ENCODE measurements at places on chromosomes 1 and 21.

DNA sequence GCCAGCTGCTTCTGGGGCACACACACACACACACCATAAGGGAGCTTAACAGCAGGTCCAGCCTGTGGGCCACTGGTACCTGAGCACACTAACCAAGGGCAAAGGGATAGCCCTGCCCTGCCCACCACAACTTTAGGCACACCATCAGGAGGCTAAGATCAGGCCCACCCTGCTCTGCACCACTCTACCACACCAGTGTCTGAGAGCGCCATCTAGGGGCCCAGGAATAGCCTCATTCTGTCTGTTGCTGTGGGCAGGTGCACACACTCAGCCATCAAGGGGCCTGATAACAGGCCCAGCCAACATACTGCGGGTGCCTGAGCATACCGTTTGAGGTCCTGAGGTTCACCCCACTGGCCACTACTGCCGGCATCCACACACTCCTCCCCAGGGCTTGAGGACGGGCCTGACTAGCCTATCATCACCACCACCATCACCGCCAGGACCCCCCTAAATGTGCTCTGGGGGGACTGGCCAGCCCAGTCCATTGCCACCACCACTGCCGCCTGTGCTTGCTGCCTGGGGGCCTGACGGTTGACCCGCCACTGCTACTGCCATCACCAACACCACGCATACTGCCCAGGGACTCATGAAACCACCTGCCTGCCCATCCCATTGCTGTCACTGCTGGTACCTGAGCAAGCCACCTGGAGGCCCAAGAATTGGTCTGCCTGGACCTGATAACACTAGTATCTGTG lies 31.3 kb downstream of the NSL1 start:
- DNase-seq, result no peak

DNA sequence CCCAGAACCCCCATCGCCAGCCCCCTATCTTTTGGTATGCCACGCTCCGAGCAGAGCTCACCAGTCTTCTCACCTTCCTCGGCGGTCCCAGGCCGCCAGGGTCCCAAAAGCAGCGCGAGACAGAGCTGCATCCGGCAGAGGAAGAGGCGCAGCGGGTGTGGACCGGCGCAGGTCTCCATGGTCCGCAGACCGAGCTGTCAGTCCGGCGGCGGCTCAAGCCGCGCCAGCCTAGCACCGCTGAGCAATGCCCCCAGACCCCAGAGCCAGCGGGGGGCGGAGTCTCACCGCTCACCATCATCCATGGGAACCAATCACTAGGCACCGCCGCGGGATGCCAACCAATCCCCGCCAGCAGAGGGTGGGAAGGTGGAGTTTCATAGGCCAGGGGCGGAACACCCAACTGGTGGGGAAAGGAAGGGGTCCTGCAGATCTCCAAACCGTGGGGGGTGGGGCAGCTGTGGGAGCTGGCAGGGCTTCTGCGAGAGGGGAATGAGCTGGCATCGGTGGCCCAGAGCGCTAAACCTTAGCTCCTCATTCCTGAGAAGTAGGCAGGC lies at the start of gene EPHA10:
Gene EPHA10, minus strand, starts transcription at position 233 of the 554 bp plus-strand sequence. Its CDS starts 54 bp downstream, at position 179.
- no peak for DNase-seq

DNA sequence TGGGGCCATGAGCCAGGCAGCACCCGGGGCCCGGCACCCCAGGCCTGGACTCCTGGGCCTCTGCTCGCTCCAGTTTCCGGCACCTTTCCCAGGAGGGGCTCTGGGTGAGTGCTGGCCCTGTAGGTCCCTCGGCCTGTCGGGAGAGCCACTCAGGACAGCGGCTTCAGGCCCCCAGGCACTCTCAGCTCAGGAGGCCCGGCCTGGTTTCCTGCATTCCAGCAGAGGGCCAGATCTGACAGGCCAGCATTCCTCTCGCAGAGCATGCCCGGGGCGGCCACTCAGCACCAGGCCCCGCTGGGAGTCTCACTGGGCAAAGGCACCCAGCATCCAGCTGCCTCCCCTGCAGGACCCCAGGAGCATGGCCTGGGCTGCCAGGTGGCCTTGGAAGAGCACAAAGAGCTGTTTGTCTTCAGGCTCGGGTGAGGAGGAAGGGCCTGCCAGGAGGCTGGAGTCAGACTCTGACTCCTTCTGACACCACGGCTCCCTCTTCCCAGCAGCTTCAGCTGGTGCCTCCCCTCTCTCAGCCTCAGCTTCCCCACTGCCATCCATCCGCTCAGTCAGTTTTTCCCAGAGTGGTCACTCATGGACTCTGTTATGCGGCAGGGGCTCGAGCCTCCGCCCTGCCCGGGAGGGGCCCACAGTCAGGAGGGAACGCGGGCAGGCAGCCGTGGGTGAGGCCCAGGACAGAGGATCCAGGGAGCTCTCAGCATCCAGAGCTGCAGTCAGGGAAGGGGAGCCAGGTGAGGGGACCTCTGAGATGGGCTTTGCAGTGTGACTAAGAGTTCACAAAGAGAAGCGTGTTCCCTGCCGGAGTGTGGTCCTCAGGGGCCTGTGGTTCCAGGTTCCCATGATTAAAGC lies 51.7 kb downstream of the WNT9A start:
- no peak for DNase-seq

DNA sequence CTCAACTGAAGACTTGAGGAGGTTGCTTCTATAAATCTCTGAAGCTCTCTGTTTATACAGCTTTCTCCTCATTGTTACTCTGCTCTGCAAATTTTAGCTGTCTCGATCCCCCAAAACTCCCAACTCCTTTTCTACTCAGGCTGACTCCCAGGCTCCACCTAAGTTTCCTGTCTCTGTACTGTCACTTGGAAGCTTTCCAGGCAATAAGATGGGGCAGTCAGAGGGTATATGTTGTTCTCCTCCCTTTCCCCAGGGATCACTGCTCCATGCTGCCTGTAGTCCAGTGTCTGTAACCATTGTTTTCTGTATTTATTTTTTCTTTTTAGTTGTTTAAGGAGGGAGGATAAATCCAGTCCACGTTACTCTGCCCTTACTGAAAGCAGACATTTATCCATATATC lies 13.4 kb downstream of the TSNAX start:
- DNase-seq, result no peak

DNA sequence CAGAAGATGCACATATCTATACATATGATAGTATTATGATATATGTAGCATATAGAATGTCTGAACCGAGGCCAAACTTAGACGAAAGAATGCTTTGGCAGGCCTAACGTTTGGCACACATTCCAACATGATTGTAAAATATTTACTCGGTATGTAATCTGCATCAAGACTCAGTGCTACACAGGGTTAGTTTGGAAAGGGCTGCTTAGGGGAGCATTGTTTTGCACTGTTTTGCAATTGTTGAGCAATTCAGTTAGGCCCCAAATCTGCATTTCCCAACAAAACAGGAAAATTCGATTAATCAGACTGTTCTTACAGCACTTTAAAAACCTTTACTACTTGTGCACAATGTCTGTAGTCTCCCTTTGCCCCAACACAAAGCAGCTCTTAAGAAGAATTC lies 216.0 kb upstream of the NEGR1 start:
- no peak for DNase-seq

- no peak for DNase-seq
These were observed 41.0 kb downstream of the NRIP1 start for GRCh38 chr21:15023776-15024175.

DNA sequence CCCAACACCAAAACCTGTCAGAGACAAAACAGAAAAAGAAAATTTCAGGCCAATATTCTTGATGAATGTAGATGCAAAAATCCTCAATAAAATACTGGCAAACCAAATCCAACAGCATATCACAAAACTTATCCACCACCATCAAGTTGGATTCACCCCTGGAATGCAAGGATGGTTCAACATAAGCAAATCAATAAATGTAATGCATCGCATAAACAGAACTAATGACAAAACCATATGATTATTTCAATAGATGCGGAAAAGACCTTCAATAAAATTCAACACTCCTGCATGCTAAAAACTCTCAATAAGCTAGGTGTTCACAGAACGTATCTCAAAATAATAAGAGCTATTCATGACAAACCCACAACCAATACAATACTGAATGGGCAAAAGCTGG lies 3.8 kb upstream of the OR2L5 start:
- DNase-seq, result no peak

DNA sequence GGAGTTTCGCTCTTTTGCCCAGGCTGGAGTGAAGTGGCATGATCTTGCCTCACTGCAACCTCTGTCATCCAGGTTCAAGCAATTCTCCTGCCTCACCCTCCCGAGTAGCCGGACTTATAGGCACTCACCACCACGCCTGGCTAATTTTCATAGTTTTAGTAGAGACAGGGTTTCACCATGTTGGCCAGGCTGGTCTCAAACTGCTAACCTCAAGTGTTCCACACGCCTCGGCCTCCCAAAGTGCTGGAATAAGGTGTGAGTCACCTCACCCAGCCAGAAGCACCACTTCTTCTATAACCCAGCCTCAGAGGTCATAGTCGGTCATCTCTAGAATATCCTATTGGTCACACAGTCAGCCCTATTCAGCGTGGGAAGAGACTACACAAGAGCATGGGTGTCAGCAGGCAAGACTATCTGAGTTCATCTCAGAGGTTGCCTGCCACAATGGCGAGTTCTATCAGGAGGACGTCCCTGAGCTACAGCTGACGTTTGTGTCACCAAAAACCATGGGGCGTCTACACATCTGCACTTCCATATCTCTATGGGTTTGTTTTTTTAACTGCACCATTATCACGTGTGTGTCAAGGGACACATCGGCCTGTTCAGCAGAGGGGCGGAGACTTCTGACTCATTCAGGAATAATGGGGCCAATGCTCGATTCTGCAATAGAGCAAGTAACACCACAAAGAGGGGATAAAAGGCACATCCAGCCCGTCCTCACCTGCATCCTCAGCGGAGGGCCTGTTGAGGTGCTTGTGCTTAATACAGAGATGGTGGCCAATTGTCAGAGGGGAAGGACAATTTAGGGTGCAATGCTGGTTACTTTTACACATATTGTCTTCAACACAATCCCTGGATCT lies 256.3 kb upstream of the IRF2BP2 start:
- peak; percentile 61 for DNase-seq

GRCh38 chr1:181064702-181065101 lies 23.8 kb upstream of the IER5 start:
- DNase-seq, result no peak

DNA sequence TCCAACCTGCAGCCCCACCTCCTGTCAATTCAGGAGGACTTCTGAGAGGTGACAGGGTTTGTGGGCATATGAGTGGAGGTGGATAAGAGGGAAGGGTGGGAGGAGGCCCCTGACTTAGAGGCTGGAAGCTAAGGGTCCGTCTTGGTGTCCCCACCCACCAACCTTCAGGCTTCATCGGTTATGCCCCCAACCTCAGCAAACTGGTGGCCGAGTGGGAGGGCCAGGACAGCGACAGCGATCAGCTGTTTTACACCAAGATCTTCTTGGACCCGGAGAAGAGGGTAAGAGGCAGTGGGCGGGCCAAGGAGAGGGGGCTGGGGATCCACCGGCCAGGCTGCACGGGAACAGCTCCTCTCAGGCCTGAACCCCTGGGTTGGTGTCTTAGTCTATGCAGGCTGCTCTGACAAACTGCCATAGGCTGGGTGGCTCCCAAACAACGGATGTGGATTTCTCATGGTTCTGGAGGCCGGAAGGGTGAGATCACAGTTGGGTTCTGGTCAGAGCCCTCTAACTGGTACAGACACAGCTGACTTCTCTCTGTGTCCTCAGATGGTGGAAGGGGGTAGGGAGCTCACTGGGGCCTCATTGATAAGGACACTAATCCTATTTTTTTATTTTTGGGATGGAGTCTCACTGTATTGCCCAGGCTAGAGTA lies 18.1 kb downstream of the PLOD1 start:
- DNase-seq, result no peak

GRCh38 chr21:39137248-39138178 lies 45.7 kb downstream of the PSMG1 start:
- no peak for DNase-seq

GRCh38 chr1:64072089-64072793 lies 131.2 kb upstream of the UBE2U start:
- no peak for DNase-seq

- no peak for DNase-seq
These were observed 3.1 kb downstream of the PTAFR start for GRCh38 chr1:28173151-28173979.

DNA sequence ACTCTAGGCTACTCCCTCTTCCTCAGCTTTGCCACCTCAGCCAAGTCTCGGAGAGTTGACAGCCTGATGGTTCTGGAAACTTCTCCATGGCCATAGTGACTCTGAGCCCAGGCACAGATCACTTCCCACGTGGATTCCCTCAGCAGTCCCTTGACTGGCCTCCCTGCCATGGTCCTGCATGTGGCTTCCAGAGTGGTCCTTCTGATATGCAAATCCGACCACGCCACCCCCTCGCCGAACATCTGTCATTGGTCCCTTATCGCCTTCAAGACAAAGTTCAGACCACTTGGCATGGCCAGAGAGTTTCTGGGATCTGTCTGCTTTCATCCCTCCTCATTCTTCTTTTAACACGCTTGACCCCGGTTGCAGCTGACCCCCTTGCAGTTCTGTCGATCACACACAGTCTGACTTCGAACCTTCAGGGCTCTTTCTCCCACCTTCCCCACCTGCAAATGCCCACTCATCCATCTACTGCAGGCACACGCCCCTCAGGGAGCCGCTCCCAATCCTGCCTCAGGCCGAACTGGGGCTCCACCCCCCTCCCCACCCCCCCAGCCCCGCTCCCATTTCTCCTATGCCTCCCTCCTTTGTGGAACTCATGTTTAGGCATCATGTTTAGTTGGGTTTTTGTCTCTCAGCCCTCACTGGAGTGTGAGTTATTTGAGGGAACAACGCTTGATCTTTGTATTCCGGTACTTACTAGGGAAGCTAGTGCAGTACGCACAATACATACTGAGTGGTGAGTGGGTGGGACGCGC lies 29.0 kb downstream of the KIAA1614 start:
- DNase-seq, result no peak

- DNase-seq, result no peak
These were observed 1.1 kb downstream of the CALML6 start for GRCh38 chr1:1915911-1916840.

DNA sequence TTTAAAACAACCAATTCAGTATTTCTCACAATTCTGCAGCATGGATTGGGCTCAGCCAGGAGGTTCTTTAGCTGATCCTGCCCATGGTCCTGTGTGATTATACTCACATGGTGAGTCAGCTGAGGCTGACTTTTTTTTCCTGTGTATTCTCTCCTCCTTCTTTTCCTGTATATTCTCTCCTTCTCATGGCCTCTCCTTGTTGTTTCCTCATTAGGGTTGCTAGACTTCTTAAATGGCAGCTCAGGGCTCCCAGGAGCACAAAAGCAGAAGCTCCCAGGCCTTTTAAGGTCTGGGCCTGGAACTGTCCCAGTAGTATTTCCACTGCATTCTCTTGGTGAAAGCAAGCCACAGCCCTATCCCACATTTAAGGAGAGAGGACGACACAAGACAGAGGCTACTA lies 26.8 kb downstream of the VANGL1 start:
- DNase-seq, result peak; percentile 66

- no peak for DNase-seq
These were observed 1.0 kb downstream of the SLC35D1 start for GRCh38 chr1:67052741-67053534.

GRCh38 chr1:151314137-151314875 lies 12.9 kb downstream of the PI4KB start:
- no peak for DNase-seq

GRCh38 chr21:42534421-42535378 lies 21.0 kb downstream of the SLC37A1 start:
- DNase-seq, result no peak

DNA sequence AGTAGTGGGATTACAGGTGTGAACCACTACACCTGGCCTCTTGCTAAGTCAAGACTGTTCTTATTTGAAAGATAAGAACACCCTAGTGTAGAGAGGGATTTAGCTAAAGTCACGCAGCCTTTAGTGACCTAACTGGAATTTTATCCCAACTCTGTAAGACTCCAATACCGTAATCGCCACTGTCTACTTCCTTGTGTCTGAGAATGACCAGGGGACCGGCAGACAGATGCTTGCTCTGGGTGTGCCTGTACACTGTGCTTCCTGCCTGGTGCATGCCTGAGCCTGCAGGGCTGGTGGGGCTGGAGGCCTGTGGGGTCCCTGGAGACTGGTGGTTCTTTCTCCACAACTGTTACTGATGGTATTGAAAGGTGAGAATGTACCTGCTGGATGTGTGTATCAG lies 15.3 kb downstream of the MFSD2A start:
- no peak for DNase-seq
